Spinal cord (tissue), 10 donors: ENCODE measurements at places on chromosomes 1 and 21. TPM values are rescaled to one million over a fixed set of nuclear protein-coding genes. Genes with fewer than 3 reads are reported as not detected.

KRTAP6-1 gene
- polyA plus RNA-seq: not detected

ADAMTS1 gene
- 10.8 TPM for polyA plus RNA-seq

KRTAP24-1 gene
- polyA plus RNA-seq: not detected

SLC44A3 gene
- 10.2 TPM for polyA plus RNA-seq

PGLYRP3 gene
- not detected for polyA plus RNA-seq

TNFRSF14 gene
- polyA plus RNA-seq: 16.3 TPM

EFNA1 gene
- polyA plus RNA-seq: 17.9 TPM

GPR153 gene
- 49.5 TPM for polyA plus RNA-seq

COQ8A gene
- 16.9 TPM for polyA plus RNA-seq

BCL2L15 gene
- 2.0 TPM for polyA plus RNA-seq

BRWD1 gene
- polyA plus RNA-seq: 123 TPM
